Kidney capillary endothelial cell (primary cell): ENCODE measurements at places on chromosomes 6 and 20.
A peak's percentile ranks its signal among the peaks of the same experiment; 100 is the strongest.

DNA sequence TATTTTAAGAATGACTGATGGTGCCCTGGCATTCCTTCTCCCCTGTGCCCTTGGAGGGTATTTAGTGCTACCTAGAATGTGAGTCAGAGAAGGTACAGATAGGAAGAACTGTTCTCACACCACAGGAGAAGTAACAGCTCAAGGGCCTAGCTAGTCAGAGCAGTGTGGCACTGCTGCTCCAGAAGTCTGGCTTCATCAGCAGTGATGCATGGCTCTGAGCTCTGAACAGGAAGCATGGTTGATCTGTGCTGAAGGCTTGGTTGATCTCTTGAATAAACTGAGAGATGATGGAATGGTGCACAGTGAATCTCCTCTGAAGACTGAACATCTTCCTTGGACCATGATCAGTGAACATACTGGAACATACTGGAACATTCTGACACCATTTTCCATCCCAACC, 425.3 kb upstream of the SLC35B3 start:
- DNase-seq, result no peak

- DNase-seq, result no peak
Measured at GRCh38 chr20:20815711-20816455, 103.4 kb upstream of the RALGAPA2 start.

- peak; percentile 47 for DNase-seq
Measured at GRCh38 chr6:48111143-48111506, at the start of gene PTCHD4. PTCHD4 (minus strand) TSS chr6:48111197; CDS start chr6:48068957, 42,240 bp downstream.

- no peak for DNase-seq
Measured at GRCh38 chr6:131065112-131065823, 2.2 kb upstream of the EPB41L2 start.

DNA sequence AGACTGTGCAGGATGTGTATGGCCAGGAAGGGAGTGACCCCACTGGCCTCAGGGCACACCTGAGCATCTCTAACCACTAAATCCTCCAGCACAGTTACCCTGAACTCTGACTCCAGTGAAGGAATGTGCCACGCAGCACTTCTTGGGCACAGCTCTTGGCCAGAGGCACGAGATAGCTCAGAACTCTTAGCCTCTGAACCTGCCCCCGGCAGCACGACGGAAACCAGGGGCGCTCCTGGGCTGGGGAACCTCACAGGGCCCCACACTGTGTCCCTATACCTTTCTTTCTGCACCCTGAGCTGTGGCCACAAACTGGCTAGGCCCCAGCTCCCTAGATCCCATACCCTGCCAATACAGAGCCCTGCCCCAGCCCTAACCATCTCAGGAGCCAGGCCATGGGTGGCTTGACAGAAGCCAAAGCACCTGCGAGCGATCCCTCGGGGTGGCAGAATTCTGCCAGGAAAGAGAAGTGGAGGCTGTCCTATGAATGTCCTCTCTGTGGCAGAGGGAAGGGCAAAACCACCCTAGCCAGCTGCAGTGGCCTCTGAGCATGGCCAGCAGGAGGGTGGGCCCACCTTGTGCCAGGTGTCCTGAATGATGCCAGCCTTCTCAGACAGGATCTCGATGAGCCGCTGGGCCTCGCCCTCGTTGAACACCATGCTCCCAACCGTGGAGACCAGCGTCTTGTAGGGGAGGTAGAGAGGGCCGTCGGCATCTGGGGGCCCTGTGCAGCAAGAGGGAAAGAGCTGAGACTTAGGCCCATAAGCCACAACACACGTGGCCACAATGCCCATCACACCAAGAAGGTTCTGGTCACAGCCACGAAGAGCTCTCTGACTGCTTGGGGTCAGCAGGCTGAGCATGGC, 39.4 kb downstream of the RRBP1 start:
- DNase-seq, result no peak

DNA sequence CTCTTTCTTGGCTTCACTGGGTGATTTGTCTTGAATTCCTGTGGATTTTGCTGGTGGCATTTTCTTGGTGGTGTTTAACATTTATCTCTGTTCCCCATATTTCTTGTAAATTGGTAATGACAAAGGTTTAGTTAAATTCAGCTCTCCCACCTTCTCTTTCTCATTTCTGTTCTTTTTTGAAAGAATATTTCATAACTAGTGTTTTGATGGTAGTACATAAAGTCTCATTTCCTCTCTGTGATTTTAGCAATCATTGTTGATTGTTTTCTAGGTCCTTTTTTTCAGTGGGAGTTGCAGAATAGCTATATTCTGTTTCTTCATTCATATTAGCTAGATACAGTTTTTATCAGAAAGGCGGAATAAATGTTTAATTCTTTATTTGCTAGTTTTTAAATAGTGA, 73.1 kb downstream of the QKI start:
- DNase-seq, result no peak

DNA sequence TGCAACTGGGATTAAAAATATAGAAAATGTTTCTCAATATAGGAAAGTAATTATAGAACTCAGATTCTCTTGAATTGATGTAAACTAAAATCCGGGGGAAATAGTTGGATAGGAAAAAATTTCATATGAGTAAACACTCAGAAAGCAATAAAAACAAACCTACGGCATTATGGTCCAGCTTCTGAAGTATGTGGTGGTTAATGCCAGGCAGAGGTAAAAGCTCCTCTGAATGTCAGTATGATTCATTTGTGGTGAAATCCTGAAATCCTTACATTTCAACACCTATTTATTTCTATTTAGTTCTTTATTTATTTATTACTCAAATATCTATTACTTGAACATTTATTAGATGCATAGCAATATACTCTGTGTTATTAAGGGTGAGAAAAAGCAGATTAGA, 145.1 kb downstream of the RIMS1 start:
- DNase-seq, result no peak

GRCh38 chr6:103079867-103080266, 1686.4 kb downstream of the GRIK2 start:
- no peak for DNase-seq

DNA sequence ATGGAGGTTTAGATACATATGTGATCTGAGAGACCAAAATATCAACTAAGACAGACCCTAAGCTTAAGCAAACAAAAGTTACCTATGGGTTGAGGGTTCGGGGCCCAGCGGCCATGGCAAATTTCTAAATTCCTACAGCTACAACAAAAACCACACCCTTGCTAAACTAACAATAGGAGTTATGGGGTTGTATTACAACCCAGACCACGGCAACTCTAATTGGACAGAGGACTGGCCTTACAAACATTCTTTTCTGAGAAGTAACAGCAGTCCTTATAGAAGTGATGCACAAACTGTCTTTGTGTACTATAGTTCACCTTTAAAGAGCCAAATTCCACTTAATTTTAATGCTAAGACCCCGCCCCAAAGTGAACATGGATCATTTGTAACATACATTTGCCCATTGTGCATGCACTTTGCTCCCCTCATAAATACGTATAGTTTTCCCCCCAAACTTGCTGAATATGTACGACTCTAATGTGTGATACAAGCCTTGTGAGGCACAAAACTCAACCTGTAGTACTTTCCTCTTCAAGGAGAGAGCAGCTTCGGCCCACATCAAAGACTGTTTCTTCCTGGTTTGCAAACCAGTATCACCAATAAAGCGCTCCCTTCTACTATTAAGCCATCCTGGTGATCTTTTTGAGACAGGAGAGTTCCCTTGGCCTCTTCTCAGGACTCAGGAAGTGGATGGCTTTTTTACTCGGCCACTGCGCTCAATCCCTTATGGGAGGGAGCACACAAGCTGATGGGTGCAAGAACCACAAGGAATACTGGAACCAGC, 25.6 kb upstream of the MBOAT1 start:
- DNase-seq, result no peak

DNA sequence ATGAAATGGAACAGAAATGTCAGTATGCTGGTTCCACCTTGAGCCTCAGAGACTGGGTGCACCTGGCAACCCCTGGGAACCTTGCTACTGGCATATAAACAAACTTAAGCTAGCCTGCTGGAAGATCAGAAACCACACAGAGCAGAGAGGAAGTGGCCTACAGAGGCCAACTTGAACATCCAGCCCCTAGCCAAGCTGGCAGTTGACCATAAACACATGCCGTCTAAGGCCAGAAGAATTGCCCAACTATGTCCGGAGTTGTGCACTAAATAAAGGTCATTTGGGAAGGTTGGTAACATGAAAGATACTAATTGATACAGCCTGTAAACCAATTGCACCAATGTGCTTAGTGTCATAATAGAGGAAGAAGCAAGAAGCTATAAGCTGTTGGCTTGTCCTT, 266.6 kb upstream of the BTBD3 start:
- DNase-seq, result no peak

DNA sequence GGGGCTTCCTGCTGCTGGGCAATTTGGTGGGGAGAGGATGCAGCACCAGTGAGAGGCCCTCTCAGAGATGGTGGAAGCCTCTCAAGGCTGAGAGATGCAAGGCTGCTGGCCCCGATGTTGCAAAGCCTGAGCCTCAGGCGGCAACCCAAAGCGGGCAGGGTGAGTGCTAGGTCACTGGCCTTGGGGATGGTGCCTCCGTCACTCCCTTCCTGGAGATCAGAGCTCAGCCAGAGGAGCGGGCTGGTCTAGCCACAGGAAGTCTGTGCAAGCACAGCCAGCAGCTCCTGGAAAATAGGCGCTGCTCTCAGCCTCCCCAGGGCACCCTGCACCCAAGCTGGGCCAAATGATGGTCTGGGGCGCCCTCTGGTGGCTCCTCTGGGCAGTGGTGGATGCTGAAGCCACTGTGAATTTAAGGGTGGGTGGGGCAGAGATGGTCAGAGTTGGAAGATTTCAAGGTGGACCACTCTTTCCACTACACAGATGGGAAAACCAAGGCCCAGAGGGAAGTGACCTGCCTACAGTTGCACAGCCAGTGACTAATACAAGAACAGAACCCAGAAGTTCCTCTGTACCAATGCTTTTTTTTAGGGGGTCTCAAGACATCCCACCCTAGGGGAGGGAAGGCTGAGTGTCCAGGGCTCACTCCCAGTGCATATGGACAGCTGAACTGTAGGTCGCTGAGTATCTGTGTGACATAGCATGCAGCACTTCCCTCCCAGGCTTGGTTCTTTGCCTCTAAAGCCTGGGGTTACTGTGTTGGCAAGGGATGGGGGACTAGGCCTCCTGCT, 20.8 kb downstream of the C20orf203 start:
- peak; percentile 87 for DNase-seq

GRCh38 chr20:54476169-54477009, 996 bp downstream of the DOK5 start:
- DNase-seq, result no peak

DNA sequence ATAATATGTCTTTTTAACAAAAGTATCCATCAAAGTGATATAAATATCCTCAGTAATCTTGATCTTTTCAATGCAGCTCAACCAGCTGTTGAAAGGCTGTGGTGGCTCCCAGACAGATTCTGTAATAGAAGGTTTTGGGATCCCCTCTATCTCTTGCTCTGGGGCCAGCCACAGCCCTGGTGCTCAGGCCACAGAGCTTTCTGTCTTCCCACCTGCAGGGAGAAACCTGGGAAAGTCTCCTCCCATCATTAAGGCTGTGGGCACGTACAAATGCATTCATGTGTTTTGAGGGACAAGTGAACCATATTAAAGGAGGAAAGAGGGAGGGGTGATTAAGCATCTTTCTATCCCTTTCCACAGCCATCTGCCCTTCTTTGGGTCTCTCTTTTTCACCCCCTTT, 183.1 kb downstream of the PRDM13 start:
- DNase-seq, result no peak

DNA sequence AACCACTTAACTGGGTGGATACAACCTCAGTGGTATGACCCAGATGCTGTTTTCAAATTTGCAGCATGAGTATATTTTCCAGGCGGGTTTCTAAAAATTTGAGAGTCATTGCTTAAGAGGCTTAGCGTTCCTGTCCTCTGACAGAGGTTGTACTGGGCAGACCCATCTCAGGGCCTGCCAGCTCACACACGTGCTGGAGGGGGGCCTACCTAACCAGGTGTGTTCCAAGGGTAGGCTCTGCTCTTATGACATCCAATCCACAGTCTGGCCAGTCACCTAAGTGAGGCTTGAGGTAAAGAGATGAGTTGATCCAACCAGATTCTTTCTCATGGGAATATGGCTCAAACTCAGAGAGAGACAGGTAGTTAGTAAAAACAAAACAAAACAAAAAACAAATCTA, 1.3 kb downstream of the LYRM4 start:
- DNase-seq, result no peak

DNA sequence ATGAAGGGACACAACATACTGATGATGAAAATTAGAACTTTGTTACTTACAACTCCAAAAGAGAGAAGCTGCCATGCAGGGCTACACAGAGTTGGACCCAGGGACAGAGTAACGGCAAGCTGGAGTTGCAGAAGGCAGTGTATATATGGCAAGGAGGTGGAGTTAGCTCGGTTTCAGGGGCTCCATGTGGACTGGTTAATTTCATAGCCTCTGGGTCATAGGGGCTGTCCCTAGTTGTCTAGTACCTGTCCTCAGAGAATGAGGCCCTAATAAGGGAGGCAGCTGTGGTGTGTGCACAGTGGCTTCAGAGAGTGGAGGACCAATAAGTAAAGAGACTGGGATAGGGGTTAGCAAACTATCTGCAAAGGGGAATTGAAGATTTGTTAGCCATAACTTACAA, 7.9 kb upstream of the ZSCAN12 start:
- DNase-seq, result no peak

GRCh38 chr6:3081960-3082359, 13.7 kb downstream of the RIPK1 start:
- DNase-seq, result no peak

GRCh38 chr20:3632311-3633004, 30.7 kb downstream of the GFRA4 start:
- no peak for DNase-seq

- DNase-seq, result peak; percentile 78
Measured at GRCh38 chr6:35177157-35177556, 36.0 kb upstream of the TCP11 start.

- DNase-seq, result no peak
Measured at GRCh38 chr6:160273750-160274149, 15.1 kb upstream of the SLC22A2 start.

GRCh38 chr6:112906726-112907125, 559.6 kb downstream of the RFPL4B start:
- DNase-seq, result no peak
